ENCODE measurements at places on chromosomes 2 and 18.
A peak's percentile ranks its signal among the peaks of the same experiment; 100 is the strongest.

- no peak for DNase-seq
These were observed 29.0 kb downstream of the LINC00305 start for GRCh38 chr18:64119916-64120315.

- DNase-seq, result no peak
These were observed 83.7 kb downstream of the SP3 start for GRCh38 chr2:173881461-173881860.

- DNase-seq, result no peak
These were observed 38.8 kb downstream of the INHBB start for GRCh38 chr2:120384486-120385354.

DNA sequence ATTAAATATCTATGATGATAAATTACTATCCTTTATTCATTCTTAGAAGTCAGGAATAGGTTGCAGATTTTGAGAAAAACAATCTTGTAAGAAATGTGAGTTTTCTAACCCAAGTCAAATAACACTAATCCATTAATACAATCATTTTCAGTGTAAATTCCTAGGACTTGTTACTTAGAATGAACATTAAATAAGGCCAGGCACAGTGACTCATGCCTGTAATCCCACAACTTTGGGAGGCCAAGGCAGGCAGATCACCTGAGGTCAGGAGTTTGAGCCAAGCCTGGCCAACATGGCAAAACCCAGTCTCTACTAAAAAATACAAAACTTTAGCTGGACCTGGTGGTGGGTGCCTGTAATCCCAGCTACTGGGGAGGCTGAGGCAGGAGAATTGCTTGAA is 45.8 kb upstream of the CDKL4 start:
- no peak for DNase-seq

DNA sequence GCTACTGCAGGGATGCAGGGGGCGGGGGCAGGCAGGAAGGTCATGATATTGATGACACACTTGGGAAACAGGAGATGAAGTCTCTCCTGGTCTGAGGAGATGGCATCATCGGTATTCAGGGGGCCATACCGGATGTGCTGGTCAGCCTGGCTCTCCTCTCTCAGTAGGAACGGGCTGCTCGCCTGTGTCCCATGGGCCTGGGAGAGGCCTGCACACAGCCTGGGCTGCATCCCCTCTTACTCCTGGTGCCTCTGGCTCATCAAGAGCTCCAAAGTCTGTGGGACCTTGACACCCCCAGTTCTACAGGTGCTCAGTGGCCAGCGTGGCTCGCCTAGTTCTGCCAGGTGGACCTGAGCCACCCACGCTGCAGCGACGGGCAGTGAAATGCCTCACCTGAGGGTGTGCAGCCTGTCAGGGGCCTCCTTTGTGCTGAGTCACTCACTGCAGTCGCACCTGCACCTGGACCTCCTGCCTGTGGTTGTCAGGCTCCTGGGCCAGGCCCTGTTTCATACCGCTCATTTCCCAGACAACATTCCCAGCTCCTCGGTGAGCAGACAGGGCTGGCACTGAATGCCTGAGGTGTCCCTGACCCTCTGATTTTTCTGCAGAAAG is 18.6 kb upstream of the CNDP1 start:
- no peak for DNase-seq

- no peak for DNase-seq
These were observed 536.3 kb upstream of the TNP1 start for GRCh38 chr2:217396165-217396564.

DNA sequence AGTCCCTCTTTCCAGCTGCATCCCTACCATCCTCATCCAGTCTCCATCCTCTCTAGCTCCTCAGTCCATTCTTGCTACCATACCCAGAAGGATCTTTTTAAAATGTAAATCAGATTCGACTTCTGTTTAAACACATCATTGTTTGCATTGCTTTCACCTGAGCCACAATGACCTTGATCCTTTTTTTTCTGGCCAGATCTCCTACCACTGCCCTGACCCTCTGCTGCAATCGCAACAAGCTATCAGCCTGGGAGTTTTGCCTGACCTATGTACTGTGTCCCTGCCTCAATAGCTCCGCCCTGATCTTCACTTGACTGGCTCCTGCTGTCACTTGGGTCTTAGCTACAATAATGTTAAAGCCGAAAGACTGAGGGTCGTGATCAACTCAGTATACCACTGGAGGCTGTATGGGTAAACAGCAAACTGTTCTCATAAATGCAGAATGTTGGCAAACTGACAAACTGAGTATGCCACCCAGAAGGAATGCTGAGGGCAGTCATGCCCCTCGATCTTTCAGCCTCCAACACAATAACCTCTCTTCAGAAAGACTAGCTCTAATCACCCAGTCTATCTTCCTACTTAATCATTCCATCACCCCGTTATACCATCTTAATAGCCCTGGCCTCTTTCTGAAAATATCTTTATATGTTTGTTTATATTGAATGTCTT is 2.6 kb upstream of the RBM43 start:
- no peak for DNase-seq

DNA sequence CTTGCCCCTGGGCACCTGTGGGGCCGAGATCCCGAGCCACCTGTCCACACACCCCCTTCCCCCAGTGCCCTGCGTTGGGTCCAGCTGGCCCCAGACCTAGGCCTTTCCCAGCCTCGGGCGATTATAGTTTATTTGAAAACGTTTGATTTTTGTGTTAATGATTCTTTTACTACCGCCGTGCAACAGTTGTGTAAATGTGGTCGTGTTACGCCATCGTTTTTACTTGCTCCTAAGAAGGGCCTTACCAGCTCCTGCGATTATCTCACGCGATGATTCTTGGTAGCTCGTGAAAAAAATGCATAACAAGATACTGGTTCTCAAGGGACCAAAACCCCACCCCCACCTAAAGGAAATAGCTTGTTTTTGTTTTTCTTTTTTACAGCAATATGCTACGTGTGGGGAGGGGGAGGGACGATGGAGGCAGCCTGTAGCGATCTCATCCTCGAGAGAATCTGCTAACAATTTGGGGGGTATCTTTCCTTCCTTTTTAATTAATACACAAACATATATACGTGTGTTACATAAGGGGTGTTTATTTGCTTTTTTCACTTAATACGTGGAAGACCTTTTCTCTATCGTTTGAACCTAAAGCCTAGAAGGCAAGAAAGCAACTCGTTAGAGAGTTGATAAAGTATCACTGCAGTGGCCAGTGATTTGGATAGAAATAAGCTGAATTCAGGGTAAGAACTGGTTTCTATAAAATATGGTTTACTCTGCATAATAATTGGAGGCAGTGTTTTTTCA is 1.0 kb downstream of the ZDBF2 start:
- DNase-seq, result peak; percentile 2

- no peak for DNase-seq
These were observed 933.7 kb downstream of the NRXN1 start for GRCh38 chr2:50098242-50098641.

Measured in CD4-positive, alpha-beta T cell treated with Interleukin-6 at 100 ng/mL for 8 hours (primary cell).